HAP-1 (cell line): ENCODE measurements at places on chromosomes 2 and 18.

DNA sequence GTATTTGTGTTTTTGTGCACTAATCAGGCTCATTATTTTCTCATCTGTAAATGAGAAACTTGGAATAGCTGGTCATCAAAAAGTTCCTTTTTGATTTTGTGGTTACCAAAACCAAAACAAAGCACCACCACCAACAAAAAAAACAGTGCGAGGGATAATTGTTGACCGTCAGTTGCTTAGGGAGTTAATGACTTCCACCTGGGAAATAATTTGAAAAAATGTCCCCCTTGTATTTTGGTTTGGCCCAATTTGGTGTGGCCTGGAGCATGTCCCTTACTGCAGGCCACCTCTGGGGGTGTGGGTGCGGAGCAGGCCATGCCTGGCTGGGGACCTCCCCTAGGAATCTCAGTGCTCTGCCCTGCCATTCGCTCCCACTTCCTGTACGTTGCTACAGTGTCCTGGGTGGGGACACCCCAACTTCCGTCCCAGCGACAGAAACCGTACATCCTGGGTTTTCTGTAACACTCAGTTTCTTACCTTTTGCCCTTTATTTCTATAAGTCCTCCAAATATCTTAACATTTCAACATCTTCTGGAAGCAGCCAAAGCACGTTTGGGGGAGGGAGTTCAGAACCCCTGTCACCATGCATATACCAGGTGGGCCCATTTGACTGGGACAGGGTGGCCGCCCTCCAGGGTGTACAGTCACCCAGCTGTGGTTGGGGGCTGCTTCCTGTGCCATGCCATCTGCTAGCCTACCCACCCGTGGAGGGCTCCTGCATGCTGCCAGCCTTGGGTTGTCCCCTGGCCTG is 31.3 kb downstream of the NCK2 start:
- DNase-seq, result no peak

- peak; percentile 7 for DNase-seq
These were observed 604 bp upstream of the STK11IP start for GRCh38 chr2:219596954-219597551.

- no peak for DNase-seq
These were observed 485.1 kb downstream of the THSD7B start for GRCh38 chr2:137250401-137250800.

- DNase-seq, result no peak
These were observed 439.7 kb upstream of the TNP1 start for GRCh38 chr2:217299590-217299989.

- DNase-seq, result no peak
These were observed 20.3 kb downstream of the OXER1 start for GRCh38 chr2:42743659-42743990.

DNA sequence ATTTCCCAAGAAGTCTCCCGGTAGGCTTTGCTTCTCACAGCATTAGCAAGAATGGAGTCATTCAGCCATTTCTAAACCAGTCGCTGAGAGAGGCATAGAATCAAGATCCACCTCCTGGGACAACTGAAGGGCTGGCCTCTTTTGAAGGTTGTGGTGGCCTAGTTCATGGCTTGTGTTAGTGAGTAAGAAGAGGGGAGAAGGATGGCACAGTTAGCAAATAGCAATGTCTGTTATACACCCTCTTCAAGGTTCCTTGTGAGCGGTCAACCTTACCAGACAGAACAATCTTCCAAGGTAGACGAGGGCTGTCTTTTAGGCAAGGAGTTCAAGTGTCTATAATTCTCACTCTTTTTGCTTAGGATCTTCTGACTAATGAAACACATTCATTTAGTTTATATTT is 35.4 kb upstream of the DNAH7 start:
- DNase-seq, result no peak

DNA sequence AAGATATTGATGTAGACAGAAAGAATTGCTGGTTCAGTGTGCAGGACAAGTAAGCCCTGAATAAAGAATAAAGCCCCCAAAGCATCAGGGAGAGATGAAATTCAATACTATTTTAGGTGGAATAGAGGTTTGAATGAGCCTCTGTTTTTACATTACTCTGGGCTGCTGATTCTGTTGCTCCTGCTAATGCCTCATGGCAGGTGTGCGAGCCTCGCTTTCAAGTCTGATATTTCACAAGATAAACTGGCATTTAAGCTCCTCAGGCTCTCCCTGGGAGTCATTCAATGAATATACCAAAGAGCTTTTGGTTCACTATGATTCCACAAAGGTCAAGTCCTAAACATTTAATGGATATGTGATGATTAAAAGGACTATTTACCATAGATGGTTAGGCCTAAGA is 601.0 kb upstream of the SLC39A10 start:
- no peak for DNase-seq

- no peak for DNase-seq
These were observed 11.8 kb downstream of the PLEKHM3 start for GRCh38 chr2:208013285-208014178.

- no peak for DNase-seq
These were observed 176.6 kb downstream of the THADA start for GRCh38 chr2:43419243-43419642.
